Sigmoid colon (tissue), 7 donors: ENCODE measurements at places on chromosomes 11 and 22. TPM values are rescaled to one million over a fixed set of nuclear protein-coding genes. Genes with fewer than 3 reads are reported as not detected.
A peak's percentile ranks its signal among the peaks of the same experiment; 100 is the strongest.

DNA sequence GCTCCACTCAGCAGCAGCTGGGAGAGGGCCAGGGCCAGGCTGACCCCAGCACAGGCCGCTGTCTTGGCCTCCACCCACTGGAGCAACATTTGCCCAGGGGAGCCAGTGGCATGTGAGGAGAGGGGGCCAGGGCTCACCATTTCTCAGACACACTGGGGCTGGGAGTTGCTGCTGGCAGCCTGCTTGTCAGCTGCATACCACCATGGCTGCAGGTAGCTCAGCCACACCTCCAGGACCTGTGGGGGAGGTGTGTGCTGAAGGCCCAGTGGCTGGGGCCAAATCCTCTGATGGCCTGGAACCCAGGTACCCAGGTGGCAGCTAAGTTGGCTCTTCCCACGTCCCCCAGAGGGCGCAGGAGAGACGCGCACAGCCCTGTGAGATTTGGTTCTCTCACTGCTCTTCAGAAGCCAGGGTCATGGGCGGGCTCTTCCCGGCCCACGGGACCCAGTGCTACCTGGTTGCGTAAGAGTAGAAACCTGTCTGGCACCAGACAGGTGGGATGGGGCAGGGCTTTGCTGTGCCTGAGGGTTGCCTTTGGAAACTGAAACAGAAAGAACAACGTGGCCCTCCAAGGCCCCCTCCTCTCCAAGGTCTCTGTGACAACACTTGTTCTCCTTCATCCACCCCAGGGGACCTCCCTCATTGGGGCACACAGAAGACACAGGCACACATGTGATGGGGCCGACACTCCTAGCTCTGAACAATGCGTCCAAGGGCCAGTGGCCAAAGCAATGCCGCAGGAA, 98.8 kb downstream of the MED15 start:
- no peaks in the 10 kb centered on the region for H3K27me3 ChIP-seq
- no peak overlapping the region for H3K4me3 ChIP-seq
- H3K4me1 ChIP-seq = no peaks in the 10 kb centered on the region
- no peak for DNase-seq
- no peaks in the 10 kb centered on the region for H3K36me3 ChIP-seq
- H3K27ac ChIP-seq = no peak overlapping the region

LRRC10B gene
- 1.1 TPM for polyA plus RNA-seq

- no peaks in the 10 kb centered on the region for H3K36me3 ChIP-seq
- no peak overlapping the region for H3K27ac ChIP-seq
- peaks cover 11% of the 10 kb centered on the region for H3K4me1 ChIP-seq
- no peak for DNase-seq
Measured at GRCh38 chr11:123659311-123659710, 4.9 kb upstream of the SCN3B start.

DNA sequence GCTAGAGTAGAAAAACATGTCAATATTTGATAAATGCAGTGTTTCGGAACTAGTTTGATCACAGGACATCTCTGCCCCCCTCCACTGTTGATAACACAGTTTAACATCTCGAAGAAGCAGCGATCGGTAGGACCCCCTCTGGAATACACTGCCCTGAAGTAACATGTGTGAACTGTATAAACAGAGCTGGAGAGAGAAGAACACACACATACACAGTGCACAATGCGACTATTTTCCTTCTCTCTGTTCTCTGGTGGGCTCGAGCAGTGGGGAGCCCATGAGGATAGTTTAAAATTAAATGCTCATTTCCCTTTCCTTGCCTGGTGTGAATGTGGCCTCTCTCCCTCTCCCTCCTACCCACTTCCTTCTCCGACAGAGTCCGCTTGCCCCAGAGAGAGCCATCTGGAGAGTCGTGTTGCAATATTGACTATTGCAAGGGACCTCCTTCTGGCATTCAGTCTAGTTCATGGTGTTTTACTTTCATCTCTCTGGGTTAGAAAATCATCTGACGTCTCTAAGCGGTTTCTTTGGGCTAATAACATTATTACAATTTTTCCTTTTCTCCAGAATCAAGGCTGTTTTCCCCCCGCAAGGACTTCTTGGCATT, 51.6 kb upstream of the BARX2 start:
- DNase-seq = peak; percentile 71
- H3K27me3 ChIP-seq = no peaks in the 10 kb centered on the region
- H3K27ac ChIP-seq = peak overlapping the region; percentile 34
- no peak overlapping the region for H3K4me3 ChIP-seq
- no peaks in the 10 kb centered on the region for H3K4me1 ChIP-seq

CYP2D6 gene
- polyA plus RNA-seq = 3.7 TPM

- H3K27ac ChIP-seq = no peak overlapping the region
- H3K36me3 ChIP-seq = no peaks in the 10 kb centered on the region
- no peaks in the 10 kb centered on the region for H3K27me3 ChIP-seq
- no peak for DNase-seq
Measured at GRCh38 chr11:108916290-108916689, 251.4 kb downstream of the DDX10 start.

DNA sequence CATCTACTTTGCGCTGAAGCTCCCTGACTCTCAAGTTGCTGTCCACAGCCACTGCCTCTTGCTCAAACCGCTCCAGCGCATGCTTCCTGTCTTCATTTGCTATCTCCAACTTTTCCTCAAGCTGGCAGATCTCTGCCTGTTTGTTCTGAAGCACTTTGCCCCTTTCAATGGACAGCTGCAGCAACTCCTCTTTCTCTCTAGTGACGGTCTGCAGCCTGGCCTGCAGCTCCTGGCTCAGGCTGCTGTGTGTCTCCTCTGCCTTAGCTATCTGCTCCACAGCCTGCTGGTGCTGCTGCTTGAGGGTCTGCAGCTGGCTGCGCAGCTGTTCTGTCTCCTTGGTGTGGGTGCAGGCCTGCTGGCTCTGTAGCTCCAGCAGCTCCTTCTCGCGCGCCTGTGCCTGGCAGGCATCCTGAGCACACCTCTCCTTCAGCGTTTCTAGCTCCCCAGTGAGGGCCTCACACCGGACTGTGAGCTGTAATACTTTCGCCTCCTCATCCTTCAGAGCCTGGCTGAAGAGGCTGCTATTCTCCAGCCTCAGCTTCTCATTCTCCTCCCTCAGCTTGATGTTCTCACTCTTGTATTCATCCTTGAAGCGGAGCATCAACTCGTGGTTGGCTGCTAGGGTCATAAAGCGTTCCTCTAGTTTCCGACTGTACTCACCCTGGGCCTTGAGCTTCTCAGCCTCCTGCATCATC, 723 bp downstream of the CCDC89 start:
- H3K27me3 ChIP-seq = no peaks in the 10 kb centered on the region
- no peaks in the 10 kb centered on the region for H3K36me3 ChIP-seq
- peak overlapping the region; percentile 50 for H3K4me3 ChIP-seq
- no peaks in the 10 kb centered on the region for H3K4me1 ChIP-seq
- H3K27ac ChIP-seq = peak overlapping the region; percentile 80

FAM181B gene
- under 0.01 TPM for polyA plus RNA-seq

GRCh38 chr11:93756748-93757147, 15.3 kb downstream of the C11orf54 start:
- peaks cover 66% of the 10 kb centered on the region for H3K36me3 ChIP-seq
- H3K4me1 ChIP-seq = no peaks in the 10 kb centered on the region
- no peak overlapping the region for H3K27ac ChIP-seq
- no peak for DNase-seq

- H3K27ac ChIP-seq = no peak overlapping the region
- no peaks in the 10 kb centered on the region for H3K27me3 ChIP-seq
- no peak overlapping the region for H3K4me3 ChIP-seq
- DNase-seq = no peak
- no peaks in the 10 kb centered on the region for H3K4me1 ChIP-seq
- no peaks in the 10 kb centered on the region for H3K36me3 ChIP-seq
Measured at GRCh38 chr22:46895753-46896152, 133.3 kb downstream of the TBC1D22A start.

WT1 gene
- 1.2 TPM for polyA plus RNA-seq

GPHA2 gene
- polyA plus RNA-seq = not detected

DNA sequence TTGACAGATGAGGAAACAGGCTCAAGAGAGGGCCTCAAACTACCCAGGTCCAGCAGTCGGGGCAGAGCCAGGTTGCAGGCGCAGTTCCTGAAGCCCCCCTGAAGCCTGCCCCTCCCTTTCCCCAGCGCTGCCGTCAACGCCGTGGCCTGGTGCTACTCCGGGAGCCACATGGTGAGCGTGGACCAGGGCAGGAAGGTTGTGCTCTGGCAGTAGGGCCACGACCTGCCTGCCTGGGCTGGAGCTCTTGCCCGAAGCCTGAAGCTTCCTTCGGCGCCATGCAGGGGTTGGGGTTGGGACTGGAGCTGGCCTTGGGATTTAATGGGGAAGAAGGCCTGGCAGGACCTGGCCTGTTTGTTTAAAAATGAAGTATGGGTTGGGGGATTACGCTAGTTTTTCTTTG, 15.0 kb downstream of the ATG16L2 start:
- no peak overlapping the region for H3K27ac ChIP-seq
- no peak for DNase-seq

- no peak overlapping the region for H3K27ac ChIP-seq
- no peaks in the 10 kb centered on the region for H3K4me1 ChIP-seq
- H3K27me3 ChIP-seq = no peaks in the 10 kb centered on the region
- DNase-seq = no peak
Measured at GRCh38 chr11:124394408-124394807, 4.4 kb downstream of the OR8B3 start.

DNA sequence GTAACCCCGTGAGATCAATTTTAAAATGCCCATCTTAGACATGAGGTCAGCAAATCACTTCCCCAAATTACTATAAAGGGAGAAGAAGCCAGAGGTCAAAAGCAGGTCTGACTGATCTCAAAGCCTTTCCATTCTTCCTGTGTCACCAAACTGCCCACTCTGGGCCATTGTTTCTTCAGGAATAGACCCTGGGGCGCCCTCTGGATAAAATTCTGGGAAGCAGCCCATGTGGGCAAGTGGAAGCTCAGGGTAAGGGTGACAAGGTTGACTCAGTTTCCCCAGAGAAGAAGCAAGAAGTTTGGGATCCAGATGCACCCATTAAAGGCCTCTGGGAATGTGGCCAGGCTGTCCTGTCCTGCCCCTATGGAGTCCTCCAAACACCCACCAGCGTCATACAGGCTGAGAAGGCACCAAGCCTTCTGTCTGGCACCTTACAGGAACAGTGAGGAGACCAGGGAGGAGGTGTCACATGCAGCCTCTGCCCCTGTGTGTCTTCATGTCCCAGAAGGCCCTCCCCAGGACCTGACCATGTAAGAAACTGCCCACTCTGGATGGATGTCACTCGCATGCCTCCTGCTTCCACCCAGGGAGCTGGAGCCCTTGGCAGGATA, 50.1 kb downstream of the CHST1 start:
- H3K36me3 ChIP-seq = no peaks in the 10 kb centered on the region
- no peak for DNase-seq
- H3K4me1 ChIP-seq = no peaks in the 10 kb centered on the region
- H3K4me3 ChIP-seq = no peak overlapping the region
- H3K27ac ChIP-seq = no peak overlapping the region
- no peaks in the 10 kb centered on the region for H3K27me3 ChIP-seq

- DNase-seq = no peak
- H3K4me3 ChIP-seq = no peak overlapping the region
- no peaks in the 10 kb centered on the region for H3K36me3 ChIP-seq
- H3K27ac ChIP-seq = peak overlapping the region; percentile 34
- H3K27me3 ChIP-seq = no peaks in the 10 kb centered on the region
- peaks cover 12% of the 10 kb centered on the region for H3K4me1 ChIP-seq
Measured at GRCh38 chr22:45521178-45521577, 18.5 kb downstream of the FBLN1 start.

DNA sequence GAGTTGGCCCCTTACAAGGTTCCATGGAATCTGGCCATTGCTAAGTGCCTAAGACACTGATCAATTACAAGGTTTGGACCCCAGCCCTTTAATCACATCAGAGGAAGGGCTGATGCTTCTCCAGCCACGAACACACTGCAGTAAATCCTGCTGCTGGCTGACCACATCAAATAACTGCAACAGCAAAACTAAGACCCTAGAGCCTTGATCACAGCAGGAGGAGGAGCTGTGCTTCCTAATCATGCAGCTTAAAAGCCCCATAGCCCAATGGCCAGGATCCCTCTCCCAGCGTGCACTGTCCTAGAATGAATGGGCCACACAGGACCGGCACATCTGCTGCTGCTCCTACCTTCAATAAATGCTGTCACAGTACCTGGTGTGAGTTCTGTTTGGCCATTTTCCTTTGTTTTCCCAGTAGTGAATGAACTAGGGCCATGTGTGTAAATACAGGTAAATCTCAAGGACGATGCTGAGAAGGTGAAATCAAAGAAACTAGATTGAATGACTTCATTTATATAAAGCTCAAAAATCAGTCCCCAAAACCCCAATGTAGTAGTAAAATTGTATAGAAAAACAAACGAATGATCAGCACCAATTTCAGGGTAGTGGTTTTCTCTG, 12.7 kb downstream of the ZP1 start:
- no peak overlapping the region for H3K4me3 ChIP-seq
- H3K4me1 ChIP-seq = no peaks in the 10 kb centered on the region
- H3K27me3 ChIP-seq = no peaks in the 10 kb centered on the region

MUC2 gene
- polyA plus RNA-seq = 40.2 TPM

TMEM132A gene
- 2.3 TPM for polyA plus RNA-seq

MIOX gene
- 0.20 TPM for polyA plus RNA-seq

- no peaks in the 10 kb centered on the region for H3K4me1 ChIP-seq
- no peak for DNase-seq
- no peak overlapping the region for H3K27ac ChIP-seq
- no peaks in the 10 kb centered on the region for H3K36me3 ChIP-seq
- no peak overlapping the region for H3K4me3 ChIP-seq
- H3K27me3 ChIP-seq = no peaks in the 10 kb centered on the region
Measured at GRCh38 chr11:30553521-30554110, 32.5 kb downstream of the MPPED2 start.

DRICH1 gene
- 0.50 TPM for polyA plus RNA-seq

- H3K27me3 ChIP-seq = no peaks in the 10 kb centered on the region
- no peak overlapping the region for H3K27ac ChIP-seq
- H3K36me3 ChIP-seq = no peaks in the 10 kb centered on the region
- no peak overlapping the region for H3K4me3 ChIP-seq
- peak; percentile 15 for DNase-seq
- H3K4me1 ChIP-seq = no peaks in the 10 kb centered on the region
Measured at GRCh38 chr11:61061081-61061826, 41.0 kb upstream of the CD5 start.

SLC35F2 gene
- 15.4 TPM for polyA plus RNA-seq

DNA sequence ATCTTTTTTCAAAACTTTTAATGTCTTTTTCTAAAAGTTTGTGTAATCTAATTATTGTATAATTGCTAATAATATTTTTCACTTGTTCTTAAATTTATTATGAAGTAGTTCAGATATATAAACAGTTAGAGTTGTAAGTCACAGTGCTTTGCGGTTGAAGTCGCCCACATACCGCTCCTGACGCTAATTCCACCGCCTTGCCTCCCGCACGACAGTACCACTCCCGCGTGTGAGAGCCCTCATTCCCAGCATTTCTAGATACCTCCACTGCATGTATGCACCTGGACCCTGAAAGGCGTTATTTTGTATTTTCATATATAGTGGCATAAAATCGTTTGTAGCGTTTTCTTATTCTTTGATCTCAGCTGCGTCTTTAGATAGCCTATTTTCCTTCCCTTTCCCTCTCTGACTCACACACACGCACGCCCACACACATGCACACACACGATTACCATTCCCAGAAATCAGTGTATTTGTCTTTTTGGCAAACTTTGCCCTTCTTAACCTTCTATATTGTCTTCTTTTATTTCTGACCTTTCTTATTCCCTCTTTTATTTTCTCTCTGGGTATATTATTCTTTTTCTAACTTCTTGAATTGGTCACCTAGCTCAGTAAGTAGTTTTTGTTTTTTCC, 56.4 kb upstream of the PITPNB start:
- no peak overlapping the region for H3K4me3 ChIP-seq
- no peaks in the 10 kb centered on the region for H3K4me1 ChIP-seq
- no peak overlapping the region for H3K27ac ChIP-seq
- no peak for DNase-seq
- H3K27me3 ChIP-seq = no peaks in the 10 kb centered on the region
- H3K36me3 ChIP-seq = no peaks in the 10 kb centered on the region

- peak overlapping the region; percentile 58 for H3K4me3 ChIP-seq
- peaks cover 11% of the 10 kb centered on the region for H3K4me1 ChIP-seq
- peak overlapping the region; percentile 86 for H3K27ac ChIP-seq
- H3K36me3 ChIP-seq = no peaks in the 10 kb centered on the region
Measured at GRCh38 chr11:125494561-125494960, 1.5 kb downstream of the FEZ1 start.
